ENCODE measurements at places on chromosomes 3 and 15.

- no peak for DNase-seq
These were observed 23.4 kb downstream of the PXK start for GRCh38 chr3:58356054-58356453.

GRCh38 chr3:116647996-116648395 is 61.6 kb upstream of the TUSC7 start:
- DNase-seq = no peak

- peak; percentile 64 for DNase-seq
These were observed 29.2 kb downstream of the AP3B2 start for GRCh38 chr15:82680200-82681102.

DNA sequence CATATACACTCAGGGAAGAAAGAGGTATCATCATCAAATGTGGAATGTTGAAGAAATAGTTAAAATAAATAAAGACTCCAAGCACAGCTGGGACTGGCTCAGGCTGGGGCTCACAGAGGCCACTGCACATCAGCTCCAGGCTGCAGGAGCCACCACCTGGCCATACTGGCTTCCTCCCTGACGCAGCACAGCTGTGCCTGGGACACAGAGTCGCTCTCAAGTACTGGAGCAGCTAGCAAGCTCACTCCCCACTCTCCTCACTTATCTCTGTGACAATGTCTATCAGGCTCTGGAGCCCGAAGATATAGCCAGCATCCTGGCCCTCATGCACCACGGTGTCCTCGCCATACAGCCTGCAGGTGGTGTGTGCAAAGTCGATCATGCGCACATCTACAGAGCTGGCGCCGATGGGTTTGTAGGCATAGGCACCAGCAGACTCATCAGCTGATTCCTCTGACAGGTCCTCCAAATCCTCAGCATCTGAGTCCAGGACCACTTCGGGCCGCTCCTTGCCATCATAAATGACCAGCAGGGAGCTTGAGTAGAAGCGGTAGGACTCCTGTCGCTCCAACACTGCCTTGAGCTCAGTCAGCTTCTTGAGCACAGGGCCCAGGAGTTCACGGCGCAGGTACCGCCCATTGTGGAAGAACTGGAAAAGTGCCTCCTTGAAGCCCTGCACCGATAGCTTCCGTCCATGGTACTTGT is 2.5 kb upstream of the NCKIPSD start:
- no peak for DNase-seq

DNA sequence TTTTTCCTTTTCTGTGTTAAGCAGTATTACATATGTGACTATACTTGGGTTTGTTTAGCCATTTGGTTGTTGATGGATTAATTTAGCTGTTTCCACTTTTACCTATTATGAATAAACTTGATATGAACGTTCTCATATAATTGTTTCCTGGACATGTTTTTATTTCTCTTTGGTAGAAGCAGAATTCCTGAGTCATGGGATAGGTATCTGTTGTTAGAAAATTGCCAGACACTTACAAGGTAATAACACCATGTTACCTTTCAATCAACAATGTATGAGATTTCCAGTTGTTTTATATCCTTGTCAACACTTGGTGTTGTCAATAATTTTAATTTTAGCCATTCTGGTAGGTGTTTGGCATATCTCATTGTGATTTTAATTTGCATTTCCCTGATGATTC is 475.4 kb downstream of the IGSF11 start:
- DNase-seq = no peak
